ENCODE measurements at places on chromosomes 7 and 10.

DNA sequence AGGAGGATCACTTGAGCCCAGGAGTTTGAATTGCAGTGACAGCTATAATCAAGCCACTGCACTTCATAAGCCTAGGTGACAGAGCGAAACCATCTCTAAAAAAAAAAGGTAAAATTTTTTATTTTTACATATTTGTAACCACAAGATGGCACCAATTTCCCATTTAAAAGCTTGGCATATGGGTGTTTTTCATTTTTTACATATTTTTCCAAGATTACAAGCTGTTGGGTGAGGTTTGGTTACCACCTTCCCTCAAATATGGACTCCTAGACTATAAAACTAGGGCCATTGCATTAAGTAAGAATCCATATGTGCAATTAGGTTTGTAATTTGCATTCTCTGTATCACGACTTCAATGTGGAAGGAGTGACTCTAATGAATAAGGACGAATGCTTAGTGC is 129.3 kb upstream of the ACBD5 start:
- no peak for DNase-seq

DNA sequence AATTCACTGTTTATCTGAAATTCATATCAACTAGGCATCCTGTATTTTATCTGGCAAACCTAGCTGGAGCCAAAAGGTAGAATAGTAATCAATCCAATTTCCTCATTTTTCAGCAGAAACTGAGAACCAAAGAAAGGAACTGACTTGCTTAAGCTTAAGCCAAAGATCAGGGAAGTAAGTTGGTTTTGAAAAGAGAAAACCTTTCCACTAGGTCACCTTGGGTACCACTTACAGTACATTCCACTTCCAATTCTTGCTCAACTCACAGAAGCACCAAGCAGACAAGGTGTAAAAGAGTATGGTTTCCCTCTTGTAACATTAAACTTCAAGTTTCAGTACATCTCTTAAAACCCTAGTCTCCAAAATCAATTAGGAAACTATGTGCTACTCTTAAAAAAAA is 79.6 kb downstream of the ZFAND4 start:
- DNase-seq, result no peak

DNA sequence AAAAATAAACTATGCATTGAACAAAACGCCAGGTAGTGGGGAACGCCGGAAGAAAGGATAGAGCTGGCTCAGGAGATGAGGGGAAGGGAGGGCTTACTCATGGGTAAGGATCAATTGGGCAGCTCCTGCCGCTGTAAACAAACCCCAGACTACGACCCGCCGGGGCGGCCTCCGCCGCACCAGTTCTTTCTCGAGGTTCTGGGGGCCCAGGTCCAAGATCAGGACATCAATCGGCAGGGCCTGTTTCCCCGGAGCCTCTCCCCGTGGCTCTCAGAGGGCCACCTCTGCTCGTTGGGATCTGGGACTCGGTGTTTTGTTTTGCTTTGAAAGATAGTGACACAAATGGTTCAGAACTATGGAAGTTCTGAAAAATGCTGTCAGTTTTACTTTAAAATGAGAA is 140.4 kb downstream of the ELFN1 start:
- no peak for DNase-seq

- peak; percentile 89 for DNase-seq
These were observed 17.1 kb upstream of the AMZ1 start for GRCh38 chr7:2670720-2671391.

- DNase-seq, result no peak
These were observed 17.4 kb downstream of the TECPR1 start for GRCh38 chr7:98234429-98235147.

DNA sequence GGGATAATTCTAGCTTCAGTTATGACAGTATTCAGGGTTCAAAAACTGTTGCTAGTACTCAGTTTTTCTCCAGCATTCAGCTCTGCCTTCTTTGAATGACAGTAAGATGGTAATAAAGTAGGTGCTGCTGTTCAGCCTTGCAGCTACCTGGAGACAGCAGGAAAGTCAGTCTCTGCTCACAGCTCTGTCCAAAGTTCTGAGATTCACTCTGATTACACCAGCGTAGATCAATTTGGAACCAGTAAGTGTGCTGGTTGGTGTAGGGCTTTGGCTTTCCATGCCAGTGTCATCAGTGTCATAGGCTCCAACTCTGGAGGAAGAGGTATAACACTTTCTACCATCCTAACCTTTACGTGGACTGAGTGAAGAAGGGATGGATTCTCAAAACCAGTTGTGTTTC is 26.2 kb downstream of the STK17A start:
- no peak for DNase-seq

Data from T47D (cell line).